ENCODE measurements at places on chromosomes 16 and 17.
A peak's percentile ranks its signal among the peaks of the same experiment; 100 is the strongest.

GRCh38 chr17:65900216-65900615 is 291.7 kb downstream of the CEP112 start:
- no peak for DNase-seq

DNA sequence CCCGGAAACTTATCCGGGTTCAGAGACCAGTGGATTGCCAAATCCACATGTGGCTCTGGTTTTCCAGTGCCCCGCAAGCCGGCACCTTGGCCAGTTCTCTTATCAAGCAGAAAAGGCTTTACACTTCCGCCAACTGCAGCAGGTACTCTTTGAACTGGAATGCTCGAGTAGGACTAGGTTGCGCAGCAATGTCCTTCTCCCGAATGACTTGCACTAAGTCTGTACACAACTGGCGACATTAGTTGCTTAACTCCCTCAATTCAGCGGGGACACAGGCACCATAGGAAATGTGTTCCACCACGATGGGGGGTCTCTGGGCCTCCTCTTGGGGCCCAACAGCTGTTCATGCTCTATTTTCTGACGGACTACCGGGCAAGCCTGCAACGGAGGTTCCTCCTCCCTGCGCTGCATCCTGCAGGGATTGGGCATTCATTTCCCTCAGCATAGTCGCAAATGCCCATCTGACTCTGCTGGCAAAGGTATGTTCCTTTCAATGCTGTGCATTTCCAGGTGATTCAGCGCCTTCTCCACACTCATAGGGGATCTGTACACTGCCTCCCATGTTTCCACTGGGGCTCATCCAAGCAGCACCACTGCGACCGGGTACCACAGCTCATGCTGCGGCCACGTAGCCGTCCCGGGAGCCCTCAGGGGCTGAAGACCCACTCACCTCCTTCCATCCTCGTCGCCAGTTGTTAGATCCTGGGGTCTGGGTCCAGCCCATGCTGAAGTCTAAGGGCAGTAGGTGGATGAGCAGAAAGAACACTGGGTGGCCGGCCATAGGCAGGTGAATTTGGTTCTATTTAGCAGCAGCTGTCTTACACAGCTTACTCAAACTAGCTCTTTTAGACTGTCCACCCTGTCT is 34.2 kb upstream of the APPBP2 start:
- DNase-seq = no peak

DNA sequence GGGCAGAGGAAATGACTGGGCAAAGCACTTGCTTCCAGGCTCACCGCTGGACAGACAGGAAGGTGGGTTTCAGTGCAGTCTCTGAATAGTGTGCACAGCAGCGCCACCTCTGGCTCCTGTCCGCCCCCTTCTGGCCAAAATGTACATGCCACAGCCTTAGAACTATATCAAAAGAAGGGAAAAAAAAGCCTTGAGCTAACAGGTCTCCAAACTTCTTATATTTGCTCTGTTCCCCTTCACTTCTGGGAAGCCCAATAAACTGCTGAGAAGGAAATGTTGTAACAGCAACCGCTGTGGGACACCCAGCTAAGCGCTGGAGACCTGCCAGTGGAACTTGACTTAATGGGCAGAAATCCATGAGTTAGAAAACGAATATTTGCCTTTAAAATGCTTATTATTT is 17.5 kb downstream of the COG7 start:
- peak; percentile 56 for DNase-seq

DNA sequence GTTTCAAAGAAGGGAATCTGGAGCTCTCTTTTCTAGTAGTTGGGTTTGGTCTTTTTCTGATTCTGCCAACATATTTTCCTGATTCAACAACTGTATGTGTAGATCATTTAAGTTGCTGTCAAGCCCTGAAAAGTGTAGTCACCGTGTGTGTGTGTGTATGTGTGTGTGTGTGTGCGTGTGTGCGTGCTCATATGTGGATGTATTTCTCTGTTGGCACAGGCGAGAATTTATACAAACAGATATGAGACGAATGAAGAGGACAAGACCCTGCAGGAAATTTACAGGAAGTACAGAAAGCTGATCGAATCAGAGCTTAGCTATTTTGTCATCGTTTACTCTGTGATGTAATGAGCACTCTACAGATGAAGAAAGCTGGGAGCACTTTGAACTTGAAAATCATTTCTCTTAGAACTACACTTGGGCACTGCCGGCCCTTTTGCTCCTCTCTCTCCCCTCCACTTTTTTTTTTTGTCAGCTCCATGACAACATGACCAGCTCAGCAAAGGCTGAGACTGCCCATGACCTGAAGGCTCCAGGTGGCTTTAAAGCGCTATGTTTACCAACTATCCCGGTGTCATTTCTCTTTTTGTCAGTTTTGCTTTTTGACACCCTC is 11.2 kb downstream of the FBXO39 start:
- DNase-seq = peak; percentile 18

DNA sequence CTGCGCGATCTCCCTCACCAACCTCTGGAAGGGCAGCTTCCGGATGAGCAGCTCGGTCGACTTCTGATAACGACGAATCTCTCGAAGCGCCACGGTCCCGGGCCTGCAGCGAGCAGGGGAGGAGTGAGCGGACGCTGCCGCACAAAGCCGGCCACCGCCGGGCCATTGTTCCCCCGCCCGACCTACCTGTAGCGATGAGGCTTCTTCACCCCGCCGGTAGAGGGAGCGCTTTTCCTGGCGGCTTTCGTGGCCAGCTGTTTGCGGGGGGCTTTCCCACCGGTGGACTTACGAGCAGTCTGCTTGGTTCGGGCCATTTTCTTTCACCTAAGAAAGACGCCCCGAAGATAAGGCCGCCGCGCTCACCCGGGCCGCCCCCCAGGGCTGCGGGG is 5.8 kb upstream of the UNK start:
- DNase-seq = no peak

GRCh38 chr16:86823125-86823524 is 244.8 kb downstream of the FOXL1 start:
- DNase-seq = no peak

DNA sequence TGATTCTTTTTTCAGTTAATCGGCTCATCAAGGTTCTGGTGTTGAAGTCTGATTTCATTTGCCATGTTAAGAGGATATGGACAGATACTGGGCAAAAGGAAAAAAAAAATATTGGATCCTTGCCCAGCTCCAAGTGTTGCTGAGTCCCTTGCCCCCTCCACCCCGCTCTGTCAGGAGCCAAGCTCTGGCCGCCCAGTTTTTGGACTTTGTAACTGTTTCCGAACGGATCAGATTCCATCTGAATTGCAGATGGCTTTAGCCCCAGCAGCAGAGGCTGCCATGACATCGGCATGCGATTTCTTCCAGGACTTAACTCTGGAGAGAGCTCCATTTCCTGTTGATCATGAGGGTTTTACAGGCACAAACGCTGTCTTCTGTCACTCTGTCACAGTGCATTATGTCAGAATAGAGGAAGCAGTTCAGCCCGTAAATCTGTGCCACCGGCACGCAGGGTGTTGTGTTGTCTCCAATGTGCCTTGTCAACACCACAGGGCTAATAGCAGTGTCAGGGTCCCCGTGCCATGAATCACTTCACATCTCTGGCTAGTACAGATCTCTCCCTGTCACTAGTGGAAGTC is 615.6 kb downstream of the MAF start:
- DNase-seq = peak; percentile 81

GRCh38 chr17:48800626-48801217 is 16.3 kb downstream of the TTLL6 start:
- DNase-seq = no peak

GRCh38 chr17:5135726-5136579 is 20.1 kb downstream of the USP6 start:
- DNase-seq = no peak

DNA sequence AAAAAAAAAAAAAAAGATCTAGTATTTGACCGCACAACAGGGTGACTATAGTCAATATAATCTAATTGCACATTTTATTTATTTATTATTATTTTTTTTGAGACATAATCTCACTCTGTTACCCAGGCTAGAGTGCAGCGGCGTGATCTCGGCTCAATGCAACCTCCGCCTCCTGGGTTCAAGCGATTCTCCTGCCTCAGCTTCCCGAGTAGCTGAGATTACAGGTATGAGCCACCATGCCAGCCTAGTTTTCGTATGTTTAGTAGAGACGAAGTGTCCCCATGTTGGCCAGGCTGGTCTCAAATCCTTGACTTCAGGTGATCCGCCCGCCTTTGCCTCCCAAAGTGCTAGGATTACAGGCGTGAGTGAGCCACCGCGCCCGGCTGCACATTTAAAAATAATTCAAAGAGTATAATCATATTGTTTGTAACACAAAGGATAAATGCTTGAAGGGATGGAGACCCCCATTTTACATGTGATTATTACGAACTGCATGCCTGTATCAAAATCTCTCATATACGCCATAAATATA is 794 bp downstream of the ANKS3 start:
- no peak for DNase-seq

- no peak for DNase-seq
Measured at GRCh38 chr17:35017021-35017420, 36.7 kb downstream of the LIG3 start.

DNA sequence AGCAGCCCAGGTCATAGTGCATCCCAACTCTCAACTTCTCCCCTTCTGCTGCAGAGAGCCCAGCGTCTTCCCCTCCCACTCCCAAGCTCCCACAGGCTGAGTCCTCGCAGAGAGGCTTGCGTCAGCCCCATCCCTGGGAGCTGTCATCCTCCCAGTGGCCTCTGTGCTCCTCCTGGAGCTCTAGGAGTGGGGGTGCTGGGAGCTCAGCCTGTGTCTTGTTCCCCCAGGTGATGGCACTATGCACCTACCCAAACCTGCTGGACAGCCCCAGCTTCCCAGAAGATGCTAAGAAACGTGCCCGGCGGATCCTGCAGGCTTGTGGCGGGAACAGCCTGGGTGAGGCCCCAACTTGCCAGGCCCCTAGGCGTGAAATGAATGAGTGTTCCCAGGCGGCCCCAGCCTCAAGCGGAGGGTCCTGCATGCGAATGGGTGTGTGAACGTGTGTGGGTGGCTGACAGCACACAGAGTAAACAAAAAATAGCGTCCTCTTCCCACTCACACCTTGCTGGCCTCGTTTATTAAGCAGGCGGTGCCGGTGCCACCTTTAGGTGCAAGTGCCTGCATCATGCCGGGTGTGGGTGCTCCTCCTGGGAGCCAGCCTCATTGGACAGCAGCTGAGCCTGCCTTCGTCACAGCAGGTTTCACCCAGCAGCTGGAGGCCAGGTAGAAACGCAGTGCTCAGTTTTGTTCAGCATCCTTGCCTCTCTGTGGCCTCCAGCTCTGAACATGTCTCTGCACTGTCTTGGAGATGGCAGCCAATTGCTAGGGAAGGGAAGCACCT is 16.5 kb downstream of the GPT2 start:
- DNase-seq = no peak

DNA sequence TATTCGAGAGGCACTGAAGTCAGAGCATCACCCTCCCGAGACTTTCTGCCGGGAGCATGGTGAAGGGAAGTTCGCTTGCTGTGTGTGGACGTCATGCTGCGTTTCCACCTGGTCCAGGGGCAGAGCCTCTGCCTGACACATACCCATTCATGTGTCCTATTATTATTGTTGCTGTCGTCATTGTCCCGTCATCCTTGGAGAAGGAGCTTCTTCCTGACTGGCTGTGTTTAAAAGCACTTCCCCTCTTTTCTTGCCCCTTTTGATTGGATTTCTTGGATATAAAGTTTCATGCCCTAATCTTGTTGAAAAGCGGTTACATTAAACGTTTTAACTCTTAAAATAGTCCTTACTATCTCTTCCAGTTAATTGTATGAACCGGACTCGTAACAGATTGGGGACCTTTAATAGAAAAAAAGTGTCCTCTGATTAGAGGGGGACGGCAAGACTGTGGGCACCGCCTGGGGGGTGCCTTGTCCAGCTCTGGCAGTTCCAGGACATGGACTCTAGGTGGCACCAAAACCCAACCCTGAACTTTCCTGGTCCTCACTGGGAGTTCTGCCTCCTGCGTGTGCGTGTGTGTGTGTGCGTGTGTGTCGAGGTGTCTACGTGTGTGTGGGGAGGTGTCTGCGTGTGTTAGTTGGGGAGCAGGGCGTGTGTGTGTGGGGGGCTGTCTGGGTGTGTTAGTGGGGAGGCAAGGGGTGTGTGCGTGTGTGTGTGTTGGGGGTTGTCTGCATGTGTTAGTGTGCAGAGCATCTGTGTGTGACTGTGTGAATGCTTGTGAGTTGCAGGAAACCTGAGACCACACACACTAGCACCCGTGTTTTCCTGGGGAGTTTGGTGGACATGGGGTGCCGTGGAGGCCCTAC is 133.3 kb upstream of the CIBAR2 start:
- peak; percentile 92 for DNase-seq

DNA sequence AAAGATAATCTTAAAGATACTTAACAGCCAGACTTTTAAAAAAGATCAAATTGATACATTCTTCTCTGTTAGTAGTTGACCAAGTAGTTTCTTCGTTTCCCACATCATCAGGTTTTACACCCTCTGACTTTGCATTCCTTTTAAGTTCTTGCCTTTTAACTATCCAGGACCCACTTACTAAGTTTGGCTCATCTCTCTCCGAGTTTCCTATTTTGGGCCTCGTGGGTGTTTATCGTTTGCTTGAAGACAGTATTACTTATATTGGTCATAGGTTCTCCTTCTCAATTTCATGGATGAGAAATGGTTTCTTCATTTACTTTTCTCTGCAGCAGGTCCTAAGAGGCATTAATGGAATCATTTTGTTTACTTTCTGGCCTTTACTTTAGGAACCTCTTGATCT is 43.2 kb downstream of the RPA1 start:
- DNase-seq = no peak

GRCh38 chr16:73048292-73049080 is 558 bp upstream of the ZFHX3 start:
- DNase-seq = peak; percentile 64

DNA sequence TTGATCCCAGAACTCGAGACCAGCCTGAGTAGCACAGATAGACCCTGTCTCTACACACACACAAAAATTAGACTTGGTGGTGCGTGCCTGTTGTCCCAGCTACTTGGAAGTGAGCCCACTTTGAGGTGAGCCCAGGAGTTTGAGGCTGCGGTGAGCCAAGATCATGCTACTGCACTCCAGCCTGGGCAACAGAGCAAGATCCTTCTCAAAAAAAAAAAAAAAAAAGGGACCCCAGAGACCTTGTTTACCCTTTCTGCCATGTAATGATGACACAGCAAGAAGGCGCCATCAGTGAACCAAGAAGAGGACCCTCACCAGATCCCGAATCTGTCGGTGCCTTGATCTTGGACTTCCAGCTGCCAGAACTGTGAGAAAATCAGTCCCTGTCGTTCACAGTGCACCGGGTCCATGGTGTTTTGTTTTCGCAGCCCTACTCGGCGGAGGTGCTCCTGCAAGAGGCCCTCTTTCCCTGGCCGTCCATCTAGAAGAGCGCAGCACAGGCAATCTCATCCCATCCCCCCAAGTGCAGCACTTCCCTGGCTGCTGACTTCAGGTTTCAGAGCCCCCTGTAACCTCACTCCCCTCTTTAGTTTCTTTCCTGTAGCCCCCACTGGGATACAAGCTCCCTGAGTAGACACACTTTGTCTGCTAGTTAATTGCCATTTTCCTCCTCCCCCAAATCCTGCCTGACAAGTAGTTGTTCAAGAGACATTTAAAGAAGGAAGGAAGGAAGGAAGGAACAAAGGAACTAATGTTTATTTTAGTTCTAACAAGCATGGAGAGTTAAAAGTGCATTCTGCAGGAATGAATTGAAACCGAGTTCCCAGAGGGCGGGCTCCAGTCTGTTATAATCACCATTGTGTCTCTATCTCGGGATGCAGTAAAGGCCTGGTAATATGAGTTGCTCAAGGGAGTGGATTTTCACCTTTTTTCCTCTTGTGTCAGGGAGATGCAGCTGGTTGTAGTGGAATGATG is 115.3 kb downstream of the SNX29 start:
- peak; percentile 50 for DNase-seq
